Stimulated activated CD4-positive, alpha-beta T cell treated with anti-CD3 and anti-CD28 coated beads, Interleukin-15, amount 100 ng/mL, for 1 hour (primary cell): ENCODE measurements at places on chromosomes 1 and 21.

GRCh38 chr1:67889953-67890567 is 56.8 kb upstream of the GNG12 start:
- DNase-seq, result no peak

DNA sequence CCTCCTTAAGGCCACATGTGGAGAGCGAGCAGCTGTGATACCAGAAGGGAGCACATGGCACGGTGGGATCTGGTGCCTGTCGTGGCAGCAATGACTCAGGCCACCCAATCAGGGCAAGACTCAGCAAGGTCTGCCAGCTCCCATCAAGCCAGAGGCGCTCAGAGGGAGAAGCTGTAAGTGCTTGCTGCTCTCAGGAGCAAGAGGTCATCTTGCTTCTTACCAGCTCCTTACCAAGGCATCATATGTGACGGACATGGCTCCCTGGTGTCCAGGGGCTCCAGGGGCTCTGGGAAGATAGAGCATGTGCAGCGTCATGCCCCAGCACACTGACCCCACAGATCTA is 72.9 kb downstream of the ITPKB start:
- no peak for DNase-seq

DNA sequence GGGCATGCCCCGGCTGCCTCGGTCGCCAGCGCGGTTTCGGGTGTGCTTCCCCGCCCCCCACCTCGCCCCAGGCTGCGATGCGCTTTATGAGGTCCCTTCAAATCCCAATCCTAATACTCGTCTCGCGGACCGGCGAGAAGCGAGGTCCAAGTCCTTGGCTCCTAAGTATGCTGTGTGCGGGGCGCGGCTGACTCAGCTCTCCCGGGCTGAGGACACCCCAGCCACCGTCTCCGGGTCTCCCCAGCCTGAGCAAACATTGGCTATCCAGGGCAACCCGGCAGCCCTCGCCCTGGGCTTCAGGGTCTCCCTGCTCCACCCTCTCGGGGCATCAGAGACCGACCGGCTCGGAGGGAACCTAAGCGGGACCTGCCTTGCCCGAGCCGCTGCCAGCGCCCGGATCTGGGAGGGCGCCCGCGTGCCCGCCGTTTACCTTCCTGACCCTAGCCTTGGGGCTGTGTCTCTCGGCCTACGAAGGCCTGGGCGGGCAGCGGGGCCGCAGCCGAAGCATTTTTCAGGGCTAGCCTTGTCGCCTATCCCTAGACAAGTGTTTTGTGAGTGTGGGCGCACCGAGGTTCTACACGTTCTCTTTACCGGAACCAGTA is 1.2 kb downstream of the ITPKB start:
- DNase-seq, result peak; percentile 36

GRCh38 chr1:169143984-169144383 is 37.5 kb downstream of the ATP1B1 start:
- no peak for DNase-seq

GRCh38 chr21:31952828-31953227 is 80.0 kb downstream of the HUNK start:
- no peak for DNase-seq

DNA sequence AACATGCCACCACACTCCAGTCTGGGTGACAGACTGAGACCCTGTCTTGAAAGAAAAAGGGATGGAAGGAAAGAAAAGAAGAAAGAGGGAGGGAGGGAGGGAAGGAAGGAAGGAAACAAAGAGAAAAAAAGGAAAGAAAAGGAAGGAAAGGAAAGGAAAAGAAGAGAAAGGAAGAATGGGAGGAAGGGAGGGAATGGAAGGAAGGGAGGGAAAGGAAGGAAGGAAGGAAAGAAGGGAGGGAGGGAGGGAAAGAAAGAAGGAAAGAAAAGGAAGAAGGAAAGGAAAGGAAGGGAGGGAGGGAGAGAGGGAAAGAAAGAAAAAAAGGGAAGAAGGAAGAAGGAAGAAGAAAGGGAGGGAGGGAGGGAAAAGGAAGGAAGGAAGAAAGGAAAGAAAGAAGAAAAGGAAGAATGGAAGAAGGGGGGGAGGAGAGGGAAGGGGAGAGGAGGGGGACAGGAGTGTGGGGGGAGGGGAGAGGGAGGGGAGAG is 5.0 kb upstream of the PPP1R15B start:
- no peak for DNase-seq

DNA sequence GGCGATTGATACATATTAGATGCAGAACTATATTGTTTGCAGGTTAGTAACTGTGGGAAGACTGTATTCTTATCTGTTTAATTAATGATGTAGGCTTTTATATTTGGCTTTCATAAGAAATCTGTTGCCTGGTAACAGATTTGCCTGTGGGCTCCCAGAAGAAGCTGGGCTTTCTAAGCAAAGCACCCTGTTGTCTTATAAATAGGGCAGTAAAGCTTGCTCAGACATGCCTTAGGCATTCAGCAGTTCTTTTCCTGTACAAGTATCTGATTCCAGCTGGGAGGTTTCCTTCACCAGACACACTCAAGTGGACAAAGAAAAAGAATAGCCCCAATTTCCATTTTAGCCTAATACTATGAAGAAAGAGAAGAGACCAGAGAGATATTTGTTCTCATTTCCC is 524.0 kb downstream of the LRRIQ3 start:
- no peak for DNase-seq

- DNase-seq, result no peak
Measured at GRCh38 chr1:170146720-170147263, 1.0 kb downstream of the NTMT2 start.

GRCh38 chr1:179953974-179954492 is 577 bp upstream of the CEP350 start:
- no peak for DNase-seq

GRCh38 chr1:19156676-19157075 is 53.4 kb downstream of the UBR4 start:
- no peak for DNase-seq

DNA sequence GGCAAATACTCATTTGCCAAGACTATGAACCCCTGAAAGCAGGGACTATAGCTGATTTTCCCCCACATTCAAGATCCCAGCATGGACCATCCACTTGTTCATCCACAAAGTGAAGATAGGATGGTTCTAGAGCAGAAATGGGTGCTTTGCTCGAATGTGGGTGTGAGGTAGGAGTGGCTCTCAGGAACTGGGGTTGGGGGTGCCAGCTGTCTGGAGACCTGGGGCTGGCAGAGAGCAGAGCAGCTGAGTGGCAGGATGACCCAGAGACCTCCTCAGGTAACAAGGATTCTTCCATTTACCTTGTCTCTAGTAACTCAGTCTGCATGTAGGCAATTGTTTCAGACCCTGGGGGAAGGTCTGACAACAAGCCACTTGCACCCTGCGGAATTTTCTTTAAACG is 6.0 kb downstream of the S100A9 start:
- DNase-seq, result no peak

DNA sequence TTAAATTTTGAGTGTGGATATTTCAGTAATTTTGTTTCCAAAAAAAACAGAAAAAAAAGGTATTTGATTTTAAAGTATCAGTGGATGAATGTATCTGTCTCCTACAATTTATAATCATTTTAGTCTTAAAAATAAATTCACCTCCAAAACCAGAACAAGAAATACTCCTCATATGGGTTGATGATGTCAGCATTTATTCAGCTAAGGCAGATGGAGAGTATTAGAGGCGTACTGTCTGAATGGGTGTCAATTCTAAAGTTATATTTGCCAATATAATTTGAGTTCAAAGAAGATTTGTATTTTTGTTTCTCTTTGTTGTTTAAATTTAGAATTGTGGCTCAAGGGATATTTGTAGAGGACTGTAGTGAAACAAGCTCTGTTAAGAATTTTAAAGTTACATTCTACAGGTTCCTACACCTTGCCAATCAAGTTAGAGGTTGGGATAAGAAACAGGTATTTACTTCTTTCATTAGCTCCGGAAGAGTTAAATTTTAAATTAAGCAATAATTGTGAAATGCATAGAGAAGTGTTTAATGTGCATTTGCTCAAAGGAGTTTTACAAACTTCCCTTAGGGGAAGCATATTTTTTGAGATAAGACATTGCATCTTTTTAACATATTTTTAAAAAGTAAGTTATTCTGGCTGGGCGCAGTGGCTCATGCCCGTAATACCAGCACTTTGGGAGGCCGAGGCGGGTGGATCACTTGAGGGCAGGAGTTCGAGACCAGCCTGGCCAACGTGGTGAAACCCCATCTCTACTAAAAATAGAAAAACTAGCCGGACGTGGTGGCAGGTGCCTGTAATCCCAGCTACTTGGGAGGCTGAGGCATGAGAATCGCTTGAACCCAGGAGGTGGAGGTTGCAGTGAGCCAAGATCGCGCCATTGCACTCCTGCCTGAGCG is 1.2 kb downstream of the PLA2G4A start:
- DNase-seq, result no peak

GRCh38 chr1:27659497-27660299 is 12.3 kb downstream of the IFI6 start:
- DNase-seq, result peak; percentile 63

DNA sequence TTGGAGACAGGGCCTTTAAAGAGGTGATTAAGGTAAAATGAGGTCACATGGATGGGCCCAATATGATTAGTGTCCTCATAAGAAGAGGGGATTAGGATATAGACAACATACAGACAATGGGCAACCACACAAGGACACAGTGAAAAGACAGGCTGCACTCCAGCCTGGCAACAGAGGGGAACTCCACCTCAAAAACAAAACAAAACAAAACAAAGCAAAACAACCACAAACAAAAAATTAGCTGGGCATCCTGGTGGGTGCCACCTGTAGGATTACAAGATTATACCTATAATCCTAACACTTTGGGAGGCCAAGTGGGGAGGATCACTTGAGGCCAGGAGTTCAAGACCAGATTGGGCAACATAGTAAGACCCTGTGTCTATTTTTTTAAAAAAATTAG is 4.8 kb upstream of the MDM4 start:
- no peak for DNase-seq

GRCh38 chr1:219958875-219959417 is 30.6 kb upstream of the SLC30A10 start:
- DNase-seq, result no peak

GRCh38 chr21:35436899-35437298 is 387.8 kb upstream of the RUNX1 start:
- DNase-seq, result no peak

DNA sequence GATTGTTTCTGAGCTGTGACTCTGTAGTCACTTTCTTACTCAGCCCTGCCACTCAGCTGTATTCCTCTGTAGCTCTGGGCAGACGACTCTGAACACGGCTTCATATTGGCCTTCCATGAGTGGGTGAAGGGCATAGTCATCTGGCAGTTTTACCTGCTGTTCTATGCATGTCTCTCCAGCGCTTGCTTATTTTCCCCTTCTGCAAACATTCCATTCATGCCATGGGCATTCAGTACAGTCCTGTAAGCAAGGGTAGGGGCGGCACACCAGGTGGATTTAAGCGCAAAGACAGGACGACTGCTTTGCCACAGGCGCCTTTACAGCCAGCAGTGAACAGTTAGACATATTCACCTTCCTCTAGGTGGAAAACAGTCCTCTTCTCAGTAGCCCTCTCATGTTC is 4.4 kb upstream of the WDR26 start:
- DNase-seq, result no peak

DNA sequence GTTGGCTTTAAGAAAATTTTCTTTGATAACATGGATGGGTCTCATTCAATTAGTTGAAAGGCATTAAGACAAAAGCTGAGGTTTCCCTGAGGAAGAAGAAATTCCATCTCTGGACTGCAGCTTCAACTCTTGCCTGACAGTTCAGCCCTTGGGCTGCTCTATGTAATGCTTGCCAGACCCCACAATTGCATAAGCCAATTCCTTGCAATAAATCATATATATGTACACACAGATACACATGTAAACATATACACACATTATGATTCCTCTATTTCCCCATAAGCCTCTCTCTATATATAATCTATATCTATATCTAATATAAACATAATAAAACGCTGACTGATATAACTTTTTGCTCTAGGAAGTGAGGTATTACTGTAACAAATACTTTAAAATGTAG is 301.5 kb upstream of the PRMT6 start:
- DNase-seq, result no peak

- DNase-seq, result no peak
Measured at GRCh38 chr1:58551186-58552140, 4.9 kb upstream of the OMA1 start.

- DNase-seq, result no peak
Measured at GRCh38 chr1:59367301-59368007, 70.6 kb downstream of the FGGY start.

DNA sequence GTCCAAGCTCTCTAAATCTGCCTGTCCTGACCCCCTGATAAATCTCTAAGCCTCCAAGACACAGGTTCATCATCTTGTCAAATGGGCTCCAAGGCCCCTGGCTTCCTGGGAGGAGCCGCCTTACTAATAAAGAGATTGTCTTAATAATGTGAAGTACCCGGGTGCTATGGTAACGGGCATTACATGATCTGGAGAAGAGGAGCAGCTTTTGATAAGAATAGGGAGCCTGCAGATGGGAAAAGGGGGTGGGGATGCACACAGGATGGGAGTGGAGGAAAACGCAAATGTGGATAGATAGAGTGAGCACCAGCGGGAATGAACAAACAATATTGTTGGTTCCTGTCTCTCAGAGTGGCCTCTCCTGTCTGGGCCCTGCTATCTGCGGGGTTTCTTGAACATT is 11.9 kb upstream of the RXRG start:
- no peak for DNase-seq

DNA sequence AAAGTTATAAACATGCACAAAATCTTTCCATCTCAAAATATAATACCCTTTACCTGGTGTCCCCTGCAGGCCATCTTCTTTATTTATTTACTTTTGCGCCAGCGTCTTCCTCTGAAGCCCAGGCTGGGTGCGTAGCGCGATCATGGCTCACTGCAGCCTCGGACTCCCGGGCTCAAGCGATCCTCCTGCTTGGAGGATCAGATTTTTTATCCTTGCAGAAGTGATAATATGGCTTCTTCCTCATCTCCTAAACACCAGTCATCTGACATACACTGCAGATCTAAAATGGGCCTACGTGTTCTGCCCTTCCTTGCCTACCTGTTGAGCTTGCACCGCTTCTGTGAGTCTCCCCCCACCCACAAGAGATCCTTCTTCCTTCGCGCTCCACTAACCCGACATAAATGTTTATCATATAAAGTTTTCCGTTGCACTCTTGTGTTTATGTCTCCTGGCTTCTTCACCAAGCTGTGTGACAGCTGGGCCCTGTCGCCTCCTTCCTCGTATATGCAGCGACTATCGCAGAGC is 506 bp upstream of the SRP9 start:
- DNase-seq, result no peak
